ENCODE measurements at places on chromosomes 1 and 21.

DNA sequence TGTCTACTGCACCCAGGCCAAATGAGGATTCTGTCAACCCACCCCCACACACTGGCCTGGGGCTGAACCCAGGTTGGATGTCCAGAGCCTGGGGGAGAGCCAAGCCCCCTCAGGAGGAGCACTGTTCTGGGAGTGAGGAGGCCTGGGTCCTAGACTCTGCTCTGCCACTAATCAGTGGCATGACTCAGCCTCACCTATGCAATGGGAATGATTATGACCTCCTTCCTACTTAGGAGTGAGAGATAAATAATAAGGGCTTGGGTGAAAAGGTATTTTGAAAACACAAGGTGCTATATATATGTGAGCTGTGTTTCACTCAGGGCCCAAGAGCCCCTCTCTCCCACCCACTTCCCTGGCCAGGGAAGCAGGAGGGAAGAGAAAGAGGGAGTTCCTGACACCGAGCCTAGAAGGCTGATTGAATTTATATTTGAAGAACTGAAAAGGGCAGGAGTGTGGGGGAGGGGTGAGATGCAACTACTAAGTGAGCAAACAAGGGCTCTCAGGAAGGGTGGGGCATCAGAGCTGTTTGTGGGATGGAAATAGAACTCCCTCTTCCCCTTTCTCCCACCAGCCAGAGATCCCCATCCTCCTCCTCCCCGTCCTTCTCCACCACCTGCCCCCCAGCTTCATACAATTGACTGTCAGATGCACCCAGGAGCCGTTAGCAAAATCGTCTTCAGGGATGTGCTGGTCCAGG is 8.2 kb downstream of the IGSF9 start:
- DNase-seq, result no peak

DNA sequence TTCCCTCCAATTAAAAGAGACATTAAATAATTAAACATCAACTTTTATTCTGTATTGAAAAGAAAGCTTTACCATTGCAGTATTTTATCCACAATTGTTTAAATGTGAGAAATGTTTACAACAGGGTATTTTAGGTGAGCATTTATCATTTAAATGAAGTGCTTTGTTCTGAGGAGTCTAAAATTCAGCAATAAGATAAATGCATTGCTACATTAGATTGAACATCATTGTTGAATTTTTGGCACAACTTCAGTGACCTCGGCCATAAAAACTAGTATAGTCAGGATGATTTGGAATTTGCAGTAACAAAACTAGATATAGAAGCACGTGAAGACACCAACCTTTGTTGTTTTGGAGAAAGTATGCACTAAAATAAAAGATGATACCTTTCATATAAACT is 692.9 kb downstream of the USP25 start:
- no peak for DNase-seq

DNA sequence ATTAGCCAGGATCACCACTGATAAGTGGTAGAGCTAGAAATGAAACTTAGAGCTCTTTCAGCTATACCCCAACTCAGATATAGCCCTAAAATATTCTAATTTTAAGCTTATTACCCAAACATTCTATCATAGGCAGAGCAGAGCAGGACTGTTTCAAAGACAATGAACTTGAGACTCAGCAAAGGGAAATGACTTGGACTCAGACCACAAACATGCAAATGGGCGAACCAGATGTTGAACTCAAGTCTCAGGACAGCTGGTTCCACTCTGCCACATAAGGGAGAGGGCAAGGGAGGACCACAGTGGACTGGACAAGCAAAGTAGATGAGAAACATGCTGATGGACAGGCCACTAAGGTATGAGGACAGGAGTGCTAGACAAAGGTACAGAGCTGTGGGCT is 315.3 kb downstream of the OMA1 start:
- no peak for DNase-seq

DNA sequence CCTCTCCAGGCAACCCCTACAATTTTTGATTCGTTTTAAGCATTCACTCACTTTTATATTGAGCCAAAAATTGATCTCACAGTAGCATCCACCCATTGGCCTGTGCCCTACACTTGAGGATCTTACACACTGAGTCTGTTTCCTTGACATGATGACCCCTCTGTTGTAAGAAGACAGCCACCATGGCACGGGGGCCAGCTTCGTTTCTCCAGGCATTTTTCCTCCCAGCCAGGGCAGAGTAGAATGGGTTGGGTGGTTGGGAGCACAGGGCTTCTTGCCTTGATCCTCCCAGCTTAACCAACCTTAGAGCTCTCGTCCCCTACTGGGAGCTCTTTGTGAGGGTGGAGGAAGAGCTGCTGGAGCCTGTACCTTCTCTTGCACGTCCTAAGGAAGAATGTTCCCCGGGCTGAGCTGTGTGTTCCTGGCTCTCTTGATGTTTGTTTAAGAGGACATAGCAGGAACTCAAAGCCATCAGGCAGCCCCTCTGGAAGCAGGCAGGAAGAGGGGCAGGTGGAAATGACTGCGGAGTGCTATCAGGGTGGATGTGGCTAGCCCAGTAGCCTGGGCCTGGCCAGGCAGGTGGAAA is 213.2 kb upstream of the TMEM51 start:
- DNase-seq, result no peak

- DNase-seq, result no peak
Observed at GRCh38 chr1:208252836-208253576, 8.8 kb upstream of the PLXNA2 start.
